Occipital lobe (tissue), 3 donors: ENCODE measurements at places on chromosomes 2 and 18.

GRCh38 chr2:39602616-39603015 lies 63.1 kb upstream of the TMEM178A start:
- DNase-seq = no peak

DNA sequence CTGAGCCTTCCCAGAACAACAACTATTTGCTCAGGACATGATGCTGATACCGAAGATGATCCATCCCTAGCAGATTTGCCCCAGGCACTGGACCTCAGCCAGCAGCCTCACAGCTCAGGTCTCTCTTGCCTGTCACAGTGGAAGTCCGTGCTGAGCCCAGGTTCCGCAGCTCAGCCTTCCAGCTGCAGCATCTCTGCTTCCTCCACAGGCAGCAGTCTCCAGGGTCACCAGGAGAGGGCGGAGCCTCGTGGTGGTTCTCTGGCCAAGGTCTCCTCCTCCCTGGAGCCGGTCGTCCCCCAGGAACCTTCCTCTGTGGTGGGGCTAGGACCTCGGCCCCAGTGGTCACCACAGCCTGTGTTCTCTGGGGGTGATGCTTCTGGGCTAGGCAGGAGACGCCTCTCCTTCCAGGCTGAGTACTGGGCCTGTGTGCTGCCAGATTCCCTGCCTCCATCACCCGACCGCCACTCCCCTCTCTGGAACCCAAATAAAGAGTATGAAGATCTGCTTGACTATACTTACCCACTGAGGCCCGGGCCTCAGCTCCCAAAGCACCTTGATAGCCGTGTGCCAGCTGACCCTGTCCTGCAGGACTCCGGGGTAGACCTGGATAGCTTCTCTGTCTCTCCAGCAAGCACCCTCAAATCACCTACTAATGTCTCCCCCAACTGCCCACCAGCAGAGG lies 15.4 kb downstream of the CEP68 start:
- no peak for DNase-seq

DNA sequence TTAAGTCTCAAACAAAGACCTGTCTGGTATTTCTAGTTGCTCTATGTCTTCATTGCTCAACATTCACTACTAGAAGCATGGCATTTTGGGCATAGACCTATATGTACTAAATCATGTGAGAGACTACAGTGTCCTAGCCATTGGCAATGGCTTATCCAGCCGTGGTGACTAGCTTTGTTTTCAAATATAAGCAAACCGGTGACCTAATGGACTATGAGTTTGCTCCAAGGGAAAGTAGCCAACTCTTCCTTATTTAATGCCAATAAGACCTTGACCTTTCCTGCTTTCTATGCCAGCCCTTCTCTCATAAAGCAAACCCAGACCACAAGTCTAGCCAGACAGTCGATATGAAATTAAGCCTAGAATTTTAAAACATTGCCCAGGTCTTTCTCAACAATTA lies 113.7 kb upstream of the CREB1 start:
- no peak for DNase-seq

DNA sequence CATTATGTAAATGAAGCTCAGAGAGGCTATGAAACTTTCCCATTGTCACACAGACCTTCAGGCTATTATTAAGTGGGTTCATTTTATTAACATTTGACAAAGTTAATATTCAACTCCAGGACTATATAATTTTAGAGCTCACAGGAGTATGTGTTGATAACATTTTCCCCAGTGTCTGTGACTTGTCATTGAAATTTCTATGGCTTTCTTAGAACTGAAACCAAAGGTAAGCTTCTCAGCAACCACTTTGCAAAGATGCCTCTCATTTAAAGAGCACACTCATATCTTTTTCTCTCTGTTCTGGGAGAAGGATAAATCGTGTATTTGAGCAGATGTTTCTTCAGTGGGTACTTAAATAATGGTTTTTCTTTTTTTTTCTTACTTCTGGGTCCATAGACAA lies 61.8 kb upstream of the LHCGR start:
- no peak for DNase-seq

DNA sequence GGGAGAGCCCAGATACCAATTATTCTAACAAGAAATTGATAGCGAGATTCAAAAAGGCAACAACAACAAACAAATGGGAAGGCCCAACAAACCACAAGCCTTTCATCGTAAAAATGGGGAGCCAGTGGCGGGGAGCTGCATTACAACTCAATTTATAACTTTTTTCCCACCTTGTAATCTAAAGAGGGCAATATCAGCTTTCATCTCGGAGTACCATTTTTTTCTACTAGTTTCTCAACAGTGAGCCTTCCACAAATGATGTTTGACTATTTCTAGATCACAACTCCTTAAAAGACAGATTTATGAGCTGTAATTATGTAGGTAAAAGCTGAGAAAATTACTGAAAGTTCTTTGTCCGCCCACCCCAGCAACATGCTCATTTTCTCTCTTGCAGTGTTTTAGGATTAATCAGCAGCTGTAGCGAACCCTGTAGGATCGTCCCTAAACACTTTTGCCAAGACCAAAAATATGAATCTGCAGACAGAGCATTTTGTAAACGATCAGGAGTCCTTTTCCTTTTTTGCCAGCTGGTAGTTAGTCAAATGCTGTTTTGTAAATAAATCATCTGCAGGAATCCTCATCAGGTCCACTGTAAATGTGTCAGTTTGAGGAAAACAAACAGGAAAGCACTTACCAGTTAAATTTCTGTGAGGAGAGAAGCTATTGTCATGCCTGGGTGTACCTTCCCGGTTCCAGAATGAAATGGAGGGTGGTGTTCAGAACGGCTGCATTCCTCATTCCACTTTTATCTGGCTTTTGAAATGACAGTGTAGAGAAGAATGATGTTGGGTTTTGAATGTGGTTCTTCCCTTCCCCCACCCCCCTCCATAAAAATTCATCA lies 53.2 kb downstream of the EEF1B2 start:
- DNase-seq = no peak

- DNase-seq = no peak
These were observed 14.5 kb upstream of the SULT1C4 start for GRCh38 chr2:108363024-108363907.

GRCh38 chr2:102872388-102872787 lies 110.6 kb downstream of the TMEM182 start:
- DNase-seq = no peak

DNA sequence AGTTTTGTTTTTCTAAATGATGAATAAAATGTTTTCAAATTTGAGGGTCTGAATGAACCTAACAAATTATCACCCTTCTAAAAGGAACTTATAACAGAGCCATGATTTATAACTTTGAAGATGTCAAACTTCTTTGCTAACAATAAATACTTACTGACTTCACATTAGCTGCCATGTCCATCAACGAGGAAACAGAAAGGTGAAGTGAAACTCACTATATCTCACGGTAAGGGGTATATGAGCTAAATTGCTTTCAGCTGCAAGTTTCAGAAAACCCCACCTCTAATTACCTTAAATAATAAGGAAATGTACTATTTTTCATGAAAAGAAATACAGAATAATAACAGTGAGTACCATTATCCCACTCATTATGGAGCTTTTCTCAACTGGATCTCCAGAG lies 350.8 kb upstream of the NT5C1B start:
- no peak for DNase-seq

- DNase-seq = no peak
These were observed 24.0 kb upstream of the GALNT5 start for GRCh38 chr2:157233506-157233905.

- no peak for DNase-seq
These were observed 178.2 kb downstream of the LOXHD1 start for GRCh38 chr18:46478796-46479195.

DNA sequence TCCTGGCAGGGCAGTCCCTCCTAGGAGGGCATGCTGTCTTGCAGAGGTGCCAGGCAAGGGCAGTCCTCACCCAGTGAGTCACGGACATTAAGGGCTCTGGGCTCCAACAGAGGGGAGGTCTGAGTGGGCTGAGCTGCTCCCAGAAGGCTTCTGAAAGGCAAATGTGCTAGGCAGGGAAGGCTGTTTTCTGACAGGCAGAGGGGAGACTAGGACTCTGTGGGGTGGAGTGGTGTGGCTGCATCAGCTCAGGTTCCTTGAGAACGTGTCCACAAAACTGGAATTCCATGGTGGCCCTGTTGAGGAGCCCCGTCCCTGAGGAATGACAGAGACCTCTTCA lies 283.5 kb downstream of the MYCN start:
- DNase-seq = no peak

DNA sequence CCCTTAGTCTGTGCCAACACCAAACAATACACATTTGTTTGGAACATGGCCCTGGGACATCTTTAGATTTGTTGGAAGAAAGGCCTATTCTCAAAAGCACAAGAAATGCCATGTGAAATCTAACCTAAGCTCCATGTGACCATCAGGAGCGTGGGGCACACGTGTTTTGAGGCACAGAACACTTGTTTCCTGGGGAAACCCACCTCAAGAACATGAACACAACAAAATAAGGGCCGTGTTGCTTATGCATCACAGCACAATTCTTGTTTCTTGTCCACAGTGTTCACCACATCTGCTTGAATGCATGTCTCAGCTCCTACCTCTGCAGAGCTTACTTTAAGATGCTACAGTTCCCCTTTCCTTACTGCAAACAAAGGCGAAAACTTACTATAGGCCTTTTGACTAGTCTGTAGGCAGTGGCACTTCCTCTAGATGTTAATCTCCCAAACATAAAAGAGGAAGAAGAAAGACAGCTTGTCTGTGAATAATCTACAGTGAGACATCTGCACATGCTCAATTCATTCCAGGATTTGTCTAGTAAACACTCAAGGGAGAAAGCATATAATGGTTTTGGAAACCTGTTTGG lies 165.0 kb downstream of the ANKRD44 start:
- DNase-seq = no peak

DNA sequence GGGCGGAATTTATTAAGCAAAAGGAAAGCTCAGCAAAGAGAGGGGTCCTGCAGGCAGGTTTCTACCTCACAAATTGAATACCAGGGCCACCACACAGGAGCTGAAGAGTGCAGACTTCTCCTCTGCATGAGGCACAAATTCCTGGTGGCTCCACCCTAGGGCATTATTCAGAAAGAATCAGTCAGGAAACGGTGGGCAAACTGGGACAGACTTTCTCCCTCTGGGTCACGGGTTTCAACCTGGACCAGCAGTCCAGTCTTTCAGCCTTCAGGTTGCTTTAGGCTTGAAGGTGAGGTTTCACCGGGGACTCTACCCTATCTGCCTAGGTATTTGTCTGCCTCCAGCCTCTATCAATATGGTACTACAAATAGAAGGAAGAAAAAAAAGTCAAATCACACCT lies 41.8 kb downstream of the ACSL3 start:
- DNase-seq = no peak

GRCh38 chr2:24597181-24597870 lies 106.3 kb downstream of the NCOA1 start:
- DNase-seq = no peak

GRCh38 chr18:49028801-49029506 lies 78.2 kb upstream of the SMAD7 start:
- DNase-seq = no peak

DNA sequence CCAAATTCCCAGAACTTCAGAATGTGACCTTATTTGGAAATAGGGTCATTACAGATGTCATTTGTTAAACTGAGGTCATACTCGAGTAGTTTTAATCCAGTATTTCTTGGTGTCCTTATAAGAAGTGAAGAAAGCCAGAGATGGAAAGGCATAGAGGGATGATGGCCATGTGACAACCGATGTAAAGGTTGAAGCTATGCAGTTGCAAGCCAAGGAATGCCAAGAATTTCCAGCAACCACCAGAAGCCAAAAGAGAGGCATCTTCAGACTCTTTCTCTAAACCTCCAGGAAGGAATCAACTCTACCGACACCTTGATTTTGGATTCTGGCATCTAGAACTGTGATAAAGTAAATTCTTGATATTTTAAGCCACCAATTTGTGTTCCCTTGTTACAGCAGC lies 242.2 kb downstream of the CDH20 start:
- no peak for DNase-seq

GRCh38 chr2:113083296-113083695 lies 15.5 kb downstream of the IL1F10 start:
- DNase-seq = no peak

DNA sequence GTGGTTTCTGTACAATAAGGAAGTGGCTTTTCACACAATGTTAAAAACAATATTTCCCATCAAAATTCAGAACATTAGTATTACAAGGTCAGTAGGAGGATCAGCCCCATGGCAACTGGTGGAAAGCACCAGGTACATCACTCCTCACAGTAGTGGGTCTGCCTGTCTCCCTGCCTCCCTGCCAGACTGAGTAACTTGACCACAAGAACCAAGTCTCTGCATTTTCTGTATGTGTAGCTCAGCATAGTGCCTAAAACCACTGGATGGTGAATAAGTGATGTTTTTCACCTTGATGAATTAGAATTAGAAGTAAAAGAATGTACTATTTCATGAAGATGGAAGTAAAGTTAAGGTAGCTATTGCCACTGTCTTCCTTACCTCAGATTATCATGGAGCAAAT lies 4.1 kb upstream of the WDR7 start:
- DNase-seq = no peak

- no peak for DNase-seq
These were observed 56.4 kb downstream of the ICOS start for GRCh38 chr2:203993011-203993410.

DNA sequence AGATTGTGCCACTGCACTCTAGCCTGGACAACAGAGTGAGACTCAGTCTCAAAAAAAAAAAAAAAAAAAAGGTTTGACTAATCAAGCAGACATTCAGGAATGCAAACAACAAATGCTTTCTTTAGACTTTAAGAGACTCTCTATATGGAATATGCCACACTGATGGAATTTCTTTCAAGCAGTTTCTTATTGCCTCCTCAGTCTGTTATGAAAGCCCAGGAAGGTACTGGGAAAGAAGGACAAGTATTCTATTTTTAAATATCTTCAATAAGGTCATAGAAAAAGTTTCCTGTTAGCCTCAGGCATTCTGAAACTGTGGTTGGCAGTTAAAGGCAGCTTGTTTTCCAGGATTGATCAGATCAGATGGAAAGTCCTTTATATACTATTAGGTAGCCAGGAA lies 241.6 kb downstream of the PIK3C3 start:
- no peak for DNase-seq

DNA sequence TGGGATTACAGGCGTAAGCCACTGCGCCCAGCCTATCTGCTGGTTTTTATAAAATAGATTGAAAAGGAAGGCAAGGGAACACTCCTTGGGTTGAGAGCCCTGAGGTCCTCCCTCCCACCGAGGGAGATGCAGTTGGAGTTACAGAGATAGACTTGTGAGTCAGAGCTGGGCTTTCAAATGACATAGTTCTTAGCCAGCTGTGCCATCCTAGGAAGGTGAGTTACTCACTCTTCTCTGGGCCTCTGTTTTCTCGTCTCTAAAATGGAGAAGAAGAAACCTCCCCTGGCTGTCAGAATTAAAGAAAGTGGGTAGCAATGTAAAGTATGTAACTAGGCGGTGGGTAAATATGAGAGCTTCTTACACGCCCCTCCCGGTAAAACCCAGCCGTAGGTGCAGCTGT lies 2.4 kb downstream of the LRRFIP1 start:
- DNase-seq = no peak

GRCh38 chr2:95284886-95285541 lies 10.8 kb downstream of the PROM2 start:
- no peak for DNase-seq

DNA sequence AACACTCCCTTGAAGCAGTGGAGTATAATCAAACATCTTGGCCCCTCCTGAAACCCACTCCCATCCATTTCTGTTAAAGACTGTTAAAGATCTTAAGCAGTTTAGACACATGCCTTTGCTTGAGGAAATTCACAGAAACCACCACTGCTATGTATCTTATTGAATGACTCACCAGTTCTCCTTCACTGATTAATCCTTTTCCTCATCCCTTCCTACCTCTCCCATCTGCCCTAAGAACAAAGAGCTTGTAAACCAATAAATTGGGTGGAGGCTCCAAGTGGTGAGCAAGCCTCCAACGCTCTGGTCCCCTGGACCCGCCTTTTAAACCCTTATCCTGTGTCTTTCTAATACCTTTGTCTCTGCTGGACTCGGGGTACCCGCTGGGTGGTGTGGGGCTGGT lies 746.1 kb downstream of the LRP1B start:
- no peak for DNase-seq
